HCEC 1CT (cell line): ENCODE measurements at places on chromosomes 3 and 15.
A peak's percentile ranks its signal among the peaks of the same experiment; 100 is the strongest.

GRCh38 chr15:56871185-56871584 lies 47.3 kb upstream of the TCF12 start:
- peak; percentile 88 for DNase-seq

GRCh38 chr3:124373524-124373923 lies 356.7 kb upstream of the UMPS start:
- DNase-seq: no peak

DNA sequence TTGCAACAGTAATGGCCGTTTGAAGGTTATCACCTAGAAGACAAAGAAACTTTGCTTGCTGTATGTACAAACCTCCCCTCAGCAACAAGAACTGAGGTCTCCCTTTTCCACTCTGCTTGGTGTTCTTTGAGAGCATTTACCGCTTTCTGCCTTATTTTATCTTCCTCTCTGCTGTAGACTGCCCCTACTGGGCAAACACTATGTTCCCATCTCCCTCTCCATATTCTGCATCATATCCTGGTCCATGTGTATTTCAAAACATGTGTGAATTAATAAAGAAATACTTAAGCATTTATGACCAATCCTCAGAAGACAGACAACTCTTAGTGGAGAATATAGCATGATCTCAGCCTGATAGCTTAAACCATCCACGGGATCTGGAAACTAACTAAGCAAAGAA lies 64.4 kb downstream of the ATP13A5 start:
- no peak for DNase-seq

- DNase-seq: peak; percentile 48
These were observed 19.5 kb downstream of the MESD start for GRCh38 chr15:80970018-80970657.

DNA sequence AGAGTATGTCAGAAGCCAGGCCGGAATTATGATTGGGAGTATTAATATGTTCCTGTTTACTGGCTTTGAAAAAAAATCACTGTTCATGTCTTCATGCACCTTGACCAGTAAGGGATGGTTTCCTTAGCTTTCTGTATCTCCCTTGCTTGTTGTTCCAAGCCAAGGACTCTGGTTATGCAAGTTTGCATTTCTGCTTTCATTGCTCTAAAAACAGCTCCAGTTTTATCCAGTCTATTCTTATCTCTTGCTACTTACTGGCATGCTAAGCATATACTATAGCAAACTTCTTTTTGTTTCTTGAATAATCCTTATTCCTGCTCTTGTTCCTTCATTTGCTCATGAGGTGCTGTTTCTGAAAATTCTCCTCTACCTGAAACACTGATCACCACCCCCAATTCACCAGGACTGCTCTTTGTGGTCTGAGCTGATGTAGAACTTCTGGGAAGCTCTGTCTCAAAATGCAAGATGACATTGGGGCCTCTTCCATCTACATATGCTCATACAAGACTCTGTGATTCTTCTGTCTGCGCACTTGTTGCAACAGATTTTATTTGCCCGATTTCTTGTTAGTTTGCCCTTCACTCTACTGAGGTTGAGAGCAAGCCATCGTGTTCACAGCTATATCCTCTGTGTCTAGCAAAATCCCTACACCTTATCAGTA lies 173.0 kb downstream of the EBLN2 start:
- no peak for DNase-seq

DNA sequence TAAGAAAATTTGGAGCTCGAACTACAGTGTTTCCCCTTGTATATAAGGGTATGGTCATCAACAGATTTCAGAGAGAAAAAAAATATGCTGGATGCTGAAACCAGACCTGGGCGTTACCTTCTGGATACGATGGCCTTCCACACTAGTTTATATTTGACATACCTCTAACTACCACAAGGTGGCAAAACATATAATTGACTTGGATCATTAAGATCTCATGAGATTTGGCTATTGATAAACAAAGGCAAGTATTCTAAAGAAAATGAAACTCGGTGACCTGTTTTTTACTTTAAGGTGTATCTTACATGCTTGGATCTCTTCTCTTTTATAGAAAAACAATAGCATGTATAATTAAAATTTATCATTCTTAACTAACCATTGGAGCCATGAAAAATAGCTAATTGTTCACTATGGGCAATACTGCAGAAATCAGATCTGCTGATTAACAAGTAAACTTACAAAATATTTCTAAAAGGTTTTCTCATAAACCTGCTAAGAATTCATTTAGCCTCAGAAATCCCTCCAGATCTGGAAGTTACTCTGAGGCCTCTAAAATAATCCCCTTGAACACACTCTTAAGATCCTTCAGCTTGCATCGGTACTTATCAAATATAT lies 300.6 kb upstream of the KCNH8 start:
- no peak for DNase-seq

DNA sequence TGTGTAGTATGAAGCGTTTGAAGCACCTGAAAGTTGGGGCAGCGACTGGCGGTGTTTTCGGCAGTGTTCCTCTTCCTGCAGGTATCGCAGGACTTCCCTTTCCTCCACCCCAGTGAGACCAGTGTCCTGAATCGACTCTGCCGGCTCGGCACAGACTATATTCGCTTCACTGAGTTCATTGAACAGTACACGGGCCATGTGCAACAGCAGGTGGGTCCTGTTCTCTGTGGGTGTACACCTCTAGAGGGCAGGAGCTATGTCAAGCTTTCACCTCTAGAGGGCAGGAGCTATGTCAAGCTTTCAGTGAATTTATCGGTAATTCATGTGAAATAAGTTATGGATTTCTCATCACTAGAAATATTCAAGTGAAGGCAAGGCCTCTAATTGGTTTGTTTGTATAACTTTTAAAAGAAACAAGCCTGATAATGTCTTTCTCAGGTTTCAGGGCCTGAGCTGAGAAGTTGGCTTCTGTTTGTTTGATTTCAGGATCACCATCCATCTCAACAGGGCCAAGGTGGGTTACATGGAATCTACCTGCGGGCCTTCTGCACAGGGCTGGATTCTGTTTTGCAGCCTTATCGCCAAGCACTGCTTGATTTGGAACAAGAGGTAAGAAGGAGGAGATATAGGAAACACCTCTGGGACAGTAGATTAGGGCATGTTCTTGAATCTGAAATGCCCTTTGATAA lies 5.3 kb downstream of the TUBGCP4 start:
- peak; percentile 13 for DNase-seq

- no peak for DNase-seq
These were observed 44.0 kb upstream of the PCSK6 start for GRCh38 chr15:101533371-101534140.

- DNase-seq: no peak
These were observed 104.5 kb upstream of the BFSP2 start for GRCh38 chr3:133295199-133295901.

DNA sequence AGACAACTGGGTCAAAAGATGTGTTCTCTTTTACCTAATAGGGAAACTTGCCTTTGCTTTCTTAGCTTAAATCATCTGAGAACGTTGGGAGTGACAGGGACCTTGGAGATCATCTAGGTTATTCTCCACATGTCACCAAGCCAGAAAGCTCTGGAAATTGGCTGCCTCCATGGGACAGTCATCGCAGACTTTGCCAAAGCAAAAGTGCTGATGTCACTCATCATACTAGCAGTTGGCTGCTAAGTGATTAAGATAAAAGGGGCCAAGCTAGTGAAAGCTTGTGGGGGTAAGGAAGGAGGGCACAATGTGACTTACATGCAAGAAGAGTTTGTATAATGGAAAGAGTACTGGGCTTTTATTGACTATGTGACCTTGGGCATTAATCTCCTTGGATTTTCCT lies 198.0 kb upstream of the PFN2 start:
- no peak for DNase-seq

DNA sequence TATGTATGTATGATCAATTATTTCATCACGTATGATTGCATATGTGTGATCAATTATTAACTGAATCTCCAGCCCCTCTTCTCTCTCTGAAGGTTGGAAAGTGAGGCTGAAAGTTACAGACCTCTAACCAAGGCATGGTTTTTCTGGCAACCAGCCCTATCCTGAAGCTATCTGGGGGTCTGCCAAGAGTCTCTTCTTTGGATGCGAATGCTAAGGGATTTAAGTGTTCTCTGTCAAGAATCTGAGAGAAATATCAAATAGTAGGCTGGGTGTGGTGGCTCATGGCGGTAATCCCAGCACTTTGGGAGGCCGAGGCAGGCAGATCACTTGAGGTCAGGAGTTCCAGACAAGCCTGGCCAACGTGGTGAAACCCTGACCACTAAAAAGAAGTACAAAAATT lies 8.1 kb downstream of the NKTR start:
- no peak for DNase-seq

DNA sequence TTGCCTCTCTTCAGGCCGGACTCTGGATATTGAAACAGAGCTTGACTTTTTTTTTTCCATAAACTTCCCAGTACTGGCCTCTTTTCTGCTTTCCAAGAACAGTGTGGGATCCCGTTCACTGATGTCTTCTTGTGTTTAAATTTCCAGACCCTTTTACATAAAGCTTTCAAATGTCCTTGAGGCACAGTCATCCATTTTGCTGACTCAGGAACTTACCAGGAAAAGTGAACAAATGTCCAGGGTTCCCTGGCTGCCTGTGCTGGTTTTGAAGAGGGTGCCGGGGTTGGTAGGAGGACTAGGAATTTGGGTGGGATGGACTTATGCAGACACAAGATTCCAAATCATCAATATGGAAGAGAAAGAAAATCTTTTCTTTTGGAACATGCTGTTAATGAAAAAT lies 68.1 kb downstream of the CHDH start:
- no peak for DNase-seq

DNA sequence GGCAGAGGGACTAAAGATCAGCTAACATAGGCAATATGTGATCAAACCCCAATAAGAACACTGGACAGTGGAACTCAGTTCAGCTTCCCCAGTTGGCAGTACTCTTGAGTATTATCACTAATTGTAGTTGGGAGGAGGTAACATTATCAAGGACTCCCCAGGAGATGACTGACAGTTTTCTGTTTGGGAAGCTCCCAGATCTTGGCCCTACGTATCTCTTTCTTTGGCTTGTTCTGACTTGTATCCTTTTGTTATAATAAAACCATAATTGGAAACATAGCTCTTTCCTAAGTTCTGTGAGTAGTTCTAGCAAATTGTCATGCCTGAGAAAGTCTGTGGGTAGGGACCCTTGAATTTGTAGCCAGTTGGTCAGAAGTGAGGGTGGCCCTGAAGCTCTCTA lies 316.4 kb downstream of the ZNF621 start:
- no peak for DNase-seq

DNA sequence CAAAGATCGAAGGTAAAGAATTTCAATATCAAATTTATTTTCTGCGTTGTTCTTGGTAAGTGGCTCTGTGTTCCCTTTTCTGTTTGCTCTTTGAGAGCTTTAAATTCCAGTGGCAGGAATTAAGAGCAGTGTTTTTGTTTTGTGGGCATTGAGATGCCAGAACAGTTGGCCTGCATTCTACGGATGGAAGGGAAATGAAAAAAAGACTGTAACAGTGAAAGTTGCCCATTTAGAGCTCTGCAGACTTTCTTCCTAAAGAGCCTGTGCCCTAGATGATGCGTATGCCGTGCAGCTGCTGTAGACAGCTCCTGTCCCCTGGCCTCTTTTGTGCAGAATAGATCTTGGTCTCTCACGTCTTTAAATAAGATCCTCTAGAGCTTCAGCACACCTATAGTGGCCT lies 58.8 kb downstream of the KAT2B start:
- DNase-seq: no peak

DNA sequence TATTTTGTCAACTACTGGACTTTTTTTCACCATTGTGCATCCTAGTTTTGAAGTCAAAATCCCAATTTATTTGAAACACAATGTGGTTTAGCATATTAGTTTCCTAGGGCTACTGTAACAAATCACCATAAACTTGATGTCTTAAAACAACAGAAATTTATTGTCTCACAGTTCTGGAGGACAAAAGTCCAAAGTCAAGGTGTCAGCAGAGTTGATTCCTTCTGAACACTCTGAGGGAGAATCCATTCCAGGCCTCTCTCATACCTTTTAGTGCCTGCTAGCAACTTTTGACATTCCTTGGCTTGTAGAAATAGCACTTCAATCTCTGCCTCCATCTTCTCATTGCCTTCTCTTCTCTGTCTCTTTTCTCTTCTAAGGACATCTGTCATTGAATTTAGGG lies 14.9 kb upstream of the SLC27A2 start:
- no peak for DNase-seq

- DNase-seq: peak; percentile 53
These were observed 995.3 kb downstream of the OTOL1 start for GRCh38 chr3:162491952-162492351.

DNA sequence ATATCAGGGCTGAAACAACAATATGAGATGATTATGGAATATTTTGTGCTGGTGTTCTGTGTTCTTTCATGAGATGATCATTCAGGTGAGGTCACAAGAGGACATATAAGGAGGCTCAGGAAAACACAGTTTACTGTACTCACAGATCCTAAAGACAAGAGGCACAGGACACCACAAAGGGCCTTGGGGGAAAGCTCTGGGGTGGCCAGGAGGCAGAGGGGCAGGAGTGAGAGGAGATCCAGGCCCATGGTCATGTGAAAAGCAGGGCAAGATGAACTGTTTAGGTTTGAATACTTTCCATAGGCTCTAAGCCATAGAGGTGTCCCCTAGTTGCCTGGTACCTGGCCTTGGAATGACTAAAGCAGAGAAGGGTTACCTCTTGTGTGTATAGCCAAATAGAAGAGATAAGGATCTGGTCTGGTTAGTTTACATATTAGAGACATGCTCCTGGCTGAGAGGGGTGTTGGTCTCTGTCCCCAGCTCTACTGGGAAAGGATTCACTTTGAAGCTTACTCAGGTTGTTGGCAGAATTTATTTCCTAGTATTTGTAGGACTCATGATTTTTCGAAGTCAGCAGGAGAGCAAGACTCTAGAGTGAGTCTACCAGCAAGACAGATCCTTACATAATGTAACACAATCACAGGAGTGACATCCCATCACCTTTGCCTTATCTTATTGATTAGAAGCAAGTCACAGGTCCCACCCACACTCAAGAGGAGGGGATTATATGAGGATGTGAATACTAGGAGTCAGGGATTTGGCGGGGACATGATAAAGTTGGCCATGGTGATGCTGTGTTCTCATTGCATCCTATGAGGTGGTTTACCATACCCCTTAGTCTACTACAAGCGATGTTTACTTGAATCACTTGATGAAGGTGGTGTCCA lies 11.3 kb upstream of the TM4SF1 start:
- DNase-seq: no peak

GRCh38 chr3:94716326-94717018 lies 653.6 kb downstream of the NSUN3 start:
- no peak for DNase-seq

DNA sequence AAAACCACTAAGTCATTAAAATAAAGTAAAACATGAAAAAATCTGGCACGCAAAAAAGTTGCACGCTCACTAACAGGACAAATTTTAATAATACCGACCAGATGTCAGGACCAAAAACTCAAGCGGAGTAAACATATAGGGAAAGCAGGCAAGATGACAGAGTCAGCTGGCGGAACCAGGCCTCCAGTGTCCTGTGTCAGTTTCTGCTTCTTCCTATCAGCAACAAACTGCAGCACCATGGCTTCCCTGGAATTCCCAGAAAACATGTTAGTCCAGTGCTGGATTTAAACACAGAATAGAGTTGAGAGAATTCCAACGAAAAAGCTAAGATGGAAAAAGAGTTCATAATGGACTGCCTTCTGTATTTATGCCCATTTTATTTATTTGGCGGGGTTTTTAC lies 169.1 kb upstream of the ARHGEF26 start:
- no peak for DNase-seq

- DNase-seq: no peak
These were observed 3.9 kb upstream of the VPS8 start for GRCh38 chr3:184808021-184808420.

- DNase-seq: no peak
These were observed 11.2 kb downstream of the HRH1 start for GRCh38 chr3:11165476-11165875.
